Stimulated activated CD4-positive, alpha-beta T cell treated with anti-CD3 and anti-CD28 coated beads, Interleukin-1b, Interleukin-23, amount 100 ng/mL, for 1 hour (primary cell): ENCODE measurements at places on chromosomes 6 and 20.

GRCh38 chr20:40958598-40958997 lies 70.0 kb upstream of the TOP1 start:
- no peak for DNase-seq

DNA sequence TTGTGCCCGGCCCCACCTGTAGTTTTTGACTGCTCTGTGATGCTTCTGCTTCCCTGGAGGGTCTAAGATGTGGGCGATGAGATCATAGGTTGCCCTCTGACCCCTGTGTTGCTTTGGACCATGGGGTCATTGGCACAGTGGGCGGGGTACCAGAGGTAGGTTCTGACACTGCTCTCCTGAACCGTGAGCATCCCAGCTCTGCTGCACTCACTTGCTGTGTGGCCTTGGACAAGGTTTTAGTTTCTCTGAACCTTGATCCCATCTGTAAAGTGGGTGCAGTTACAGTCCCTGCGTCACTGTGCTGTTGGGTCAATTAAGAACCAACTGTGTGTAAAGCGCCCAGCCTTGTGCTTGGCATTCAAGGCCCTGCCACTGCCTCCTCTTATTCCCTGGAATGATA lies 30.9 kb downstream of the SRC start:
- DNase-seq: no peak

DNA sequence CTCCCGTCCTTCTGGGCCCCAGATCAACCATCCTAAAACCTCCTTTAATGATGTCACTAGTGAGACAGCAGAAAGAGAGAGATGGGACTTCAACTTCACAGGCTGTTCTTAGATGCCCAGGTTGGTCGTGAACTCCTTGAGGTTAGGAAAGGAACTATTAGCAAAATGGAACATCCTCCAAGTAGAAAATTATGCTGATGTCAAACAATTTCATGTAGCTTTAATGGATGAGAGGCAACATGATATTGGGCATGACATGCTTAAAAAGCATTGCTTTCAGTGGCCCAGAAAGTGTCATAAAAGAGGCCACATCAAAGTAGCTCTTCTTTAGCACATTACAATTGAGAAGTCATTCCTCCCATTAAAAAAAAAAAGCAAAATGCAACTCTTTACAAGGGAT lies 248.1 kb downstream of the PTPRT start:
- no peak for DNase-seq

GRCh38 chr6:30490026-30490876 lies 942 bp downstream of the HLA-E start:
- DNase-seq: peak; percentile 83

DNA sequence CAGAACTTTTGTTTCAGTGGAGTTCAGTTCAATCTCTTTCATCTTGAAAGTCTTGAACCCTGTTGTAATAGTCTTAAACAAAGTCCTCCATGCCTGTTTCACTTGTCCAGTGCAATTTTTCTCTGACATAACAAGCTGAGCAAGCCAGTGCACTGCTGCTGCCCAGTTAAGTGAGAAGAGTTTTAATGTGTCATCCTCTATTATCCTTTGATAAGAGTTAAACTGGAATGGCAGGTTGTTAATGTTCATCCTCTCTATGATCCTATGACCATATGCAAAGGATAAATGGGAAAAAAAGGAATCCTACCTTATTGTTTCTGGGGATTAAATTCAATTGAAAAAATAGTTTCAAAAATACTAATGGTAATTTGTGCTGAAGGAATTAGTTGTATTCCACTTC lies 197.5 kb downstream of the FRK start:
- DNase-seq: no peak

GRCh38 chr20:16098890-16099639 lies 474.2 kb downstream of the KIF16B start:
- no peak for DNase-seq
